ENCODE measurements at places on chromosomes 6 and 20.

DNA sequence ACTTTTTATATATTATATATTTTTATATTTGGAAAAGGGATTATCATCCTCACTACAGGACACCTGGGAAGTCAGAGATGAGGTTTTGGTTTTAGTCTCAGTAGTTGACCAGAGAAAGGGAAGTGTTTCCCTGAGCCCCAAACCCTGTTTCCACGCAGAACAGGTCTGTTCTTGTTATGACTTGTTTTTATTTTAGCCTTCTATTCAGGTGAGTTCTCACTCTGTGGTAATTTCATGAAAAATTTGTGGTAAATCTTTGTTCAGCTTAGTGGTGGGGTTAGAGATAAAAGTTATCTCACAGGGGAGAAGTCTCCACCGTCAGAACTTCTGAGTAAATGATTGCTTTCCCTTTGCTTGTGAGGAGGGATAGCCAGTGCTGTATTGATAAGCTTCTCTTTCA is 224.9 kb downstream of the FARS2 start:
- no peak for DNase-seq

GRCh38 chr6:29941916-29942274 is 437 bp upstream of the HLA-A start:
- no peak for DNase-seq

DNA sequence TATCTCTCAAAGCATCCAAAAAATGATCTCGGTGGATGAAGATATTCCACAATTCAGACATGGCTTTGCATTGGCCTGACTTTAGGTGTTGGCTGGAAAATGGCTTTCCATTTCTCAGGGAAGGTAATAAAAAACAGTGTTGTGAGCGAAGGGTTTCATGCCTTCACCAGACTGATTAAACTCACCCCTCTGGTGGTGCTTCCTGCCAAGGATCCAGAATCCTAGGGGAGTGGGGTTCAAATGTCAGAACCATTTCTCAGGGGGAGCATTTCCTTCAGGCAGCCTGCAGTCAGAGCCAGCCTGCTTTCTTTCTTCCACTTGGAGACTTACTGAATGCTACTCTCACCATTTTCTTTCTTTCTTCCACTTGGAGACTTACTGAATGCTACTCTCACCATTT is 45.7 kb upstream of the SMIM28 start:
- DNase-seq: no peak

DNA sequence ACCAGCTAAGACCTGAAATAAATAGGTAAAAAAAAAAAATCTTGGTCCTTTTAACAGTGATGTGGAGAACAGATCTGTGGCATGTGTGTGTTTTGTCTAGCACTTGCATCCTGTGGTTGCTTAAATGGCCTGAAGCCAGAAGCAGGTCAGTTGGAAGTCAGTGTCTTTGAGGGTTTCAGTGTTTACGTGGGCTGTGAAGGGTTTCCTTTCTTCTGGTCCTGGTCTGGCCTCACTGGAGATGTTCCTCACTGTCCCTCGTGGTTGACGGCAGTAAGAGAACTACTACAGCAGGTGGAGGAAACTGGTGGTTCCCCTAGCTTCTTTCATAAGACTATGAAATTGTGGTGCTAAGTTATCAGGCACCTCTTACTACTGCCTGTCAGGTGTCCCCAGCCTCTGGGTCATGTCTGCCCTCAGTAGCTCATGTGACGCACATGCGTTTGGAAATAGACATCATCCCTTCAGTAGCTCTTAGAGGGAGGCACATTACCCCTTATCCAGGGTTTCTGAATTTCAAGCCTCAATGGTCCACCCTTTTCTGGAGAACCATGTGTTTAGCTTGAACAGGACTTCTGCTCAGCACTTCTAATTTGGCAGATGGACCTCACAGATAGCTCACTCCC is 59.4 kb upstream of the SCP2D1 start:
- DNase-seq: no peak

DNA sequence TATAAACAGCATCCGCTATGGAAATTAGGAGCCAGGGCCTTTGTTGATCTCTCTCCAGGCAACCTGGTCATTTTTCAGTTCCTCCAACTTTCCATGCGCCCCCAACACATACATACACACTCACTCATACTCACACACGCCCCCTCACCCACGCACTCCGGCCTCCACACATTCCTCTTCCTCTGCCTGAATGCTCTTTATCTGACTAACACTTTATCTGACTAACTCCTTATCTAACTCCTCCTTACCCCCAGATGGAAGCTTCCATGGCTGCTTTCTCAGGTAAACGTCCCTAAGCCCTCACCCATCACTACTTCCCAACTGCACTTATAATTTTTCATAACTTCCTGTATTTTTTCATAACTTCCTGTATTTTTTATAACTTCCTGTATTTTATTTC is 17.4 kb downstream of the CASS4 start:
- peak; percentile 84 for DNase-seq

GRCh38 chr6:99276747-99277146 is 72.7 kb downstream of the FAXC start:
- DNase-seq: peak; percentile 24

- DNase-seq: peak; percentile 17
These were observed 11.1 kb upstream of the SLC16A10 start for GRCh38 chr6:111076024-111076695.

GRCh38 chr6:68296126-68296525 is 339.0 kb upstream of the ADGRB3 start:
- DNase-seq: no peak

DNA sequence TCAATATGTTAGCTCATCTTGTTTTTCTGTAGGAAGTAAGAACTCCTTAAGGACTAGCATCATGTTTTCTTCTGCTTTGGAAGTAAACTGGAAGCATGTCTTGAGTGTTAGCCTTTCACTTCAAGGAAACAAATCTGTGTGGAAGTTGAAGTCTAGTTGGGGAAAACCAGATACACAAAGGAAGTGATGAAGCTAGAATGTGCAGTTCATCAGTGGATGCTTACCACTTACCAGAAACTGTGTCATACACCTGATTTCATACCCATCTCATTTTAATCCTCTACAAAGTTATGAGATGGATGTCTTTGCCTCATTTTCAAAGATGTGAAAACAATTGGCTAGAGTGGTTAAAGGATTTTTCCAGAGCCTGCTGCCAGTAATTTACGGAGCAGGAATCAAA is 75.8 kb downstream of the TMEM170B start:
- DNase-seq: no peak

GRCh38 chr6:40946738-40947301 is 92.2 kb downstream of the UNC5CL start:
- peak; percentile 32 for DNase-seq

DNA sequence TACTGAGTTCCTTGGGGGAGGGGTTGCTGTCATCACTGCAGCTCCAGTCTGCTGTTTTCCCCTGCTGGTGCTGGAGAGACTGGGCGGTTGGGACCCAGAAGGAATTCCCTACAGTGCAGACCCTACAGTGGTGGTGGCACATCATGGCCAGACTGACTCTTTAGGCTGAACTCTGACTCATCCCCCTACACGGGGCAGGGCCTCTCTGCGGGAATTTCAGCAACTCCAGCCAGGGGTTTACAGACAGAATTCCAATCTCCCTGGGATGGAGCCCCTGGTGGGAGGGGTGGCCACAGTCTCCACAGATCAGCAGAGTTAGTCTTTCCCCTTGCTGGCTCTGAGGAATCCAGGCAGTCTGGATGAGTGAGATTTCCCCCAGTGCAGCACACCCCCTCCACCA is 46.9 kb upstream of the MAPK13 start:
- no peak for DNase-seq

- DNase-seq: peak; percentile 25
These were observed 98.3 kb downstream of the BMP7 start for GRCh38 chr20:57167971-57168701.

- no peak for DNase-seq
These were observed 76.6 kb downstream of the SOD2 start for GRCh38 chr6:159616456-159616855.

GRCh38 chr6:114377881-114378280 is 35.1 kb upstream of the HS3ST5 start:
- no peak for DNase-seq

DNA sequence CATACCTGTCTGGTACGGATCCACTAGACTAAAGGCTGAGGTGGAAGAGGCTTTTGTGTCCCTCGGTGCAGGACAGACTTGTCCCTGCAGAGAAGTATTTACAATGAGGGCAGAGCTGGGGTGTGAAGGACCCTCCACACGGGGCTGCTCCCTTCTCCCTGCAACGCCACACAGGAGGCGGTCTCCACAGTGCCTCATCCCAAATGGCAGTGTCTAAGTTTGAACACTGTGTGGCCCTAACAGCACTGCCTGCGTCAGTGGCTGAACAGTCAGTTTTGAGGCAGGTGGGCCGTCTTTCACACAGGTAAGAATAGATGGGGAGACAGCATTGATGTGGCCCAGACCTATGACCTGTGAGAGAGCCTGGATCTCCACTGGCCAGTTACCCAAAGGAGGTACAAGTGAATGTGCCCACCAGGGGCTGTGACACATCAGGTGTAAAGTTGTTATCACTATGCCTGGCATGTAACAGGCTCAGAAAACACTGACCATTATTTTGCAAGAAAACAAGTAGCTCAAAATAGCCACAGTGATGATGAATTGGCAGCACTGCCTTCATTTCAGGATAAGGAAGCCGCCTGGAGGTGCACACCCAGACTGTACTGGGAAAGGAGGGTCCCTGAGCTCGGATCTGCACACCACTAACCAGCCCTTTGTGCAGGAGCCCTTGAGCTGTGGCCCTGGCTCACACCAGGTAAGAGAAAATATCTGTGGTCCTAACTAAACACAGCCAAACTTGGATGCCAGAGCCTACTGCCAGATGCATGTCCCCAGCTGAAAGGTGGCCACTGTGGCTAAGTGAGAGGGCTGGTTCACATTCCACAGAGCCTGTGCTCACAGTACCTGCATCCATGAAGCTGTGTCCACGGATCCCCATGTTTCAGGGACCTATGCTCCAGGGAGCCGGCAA is 246.7 kb downstream of the DLL1 start:
- DNase-seq: no peak

- DNase-seq: no peak
These were observed 14.4 kb downstream of the DUSP22 start for GRCh38 chr6:306641-307061.

GRCh38 chr6:139368661-139369060 is 5.8 kb downstream of the CITED2 start:
- DNase-seq: no peak

DNA sequence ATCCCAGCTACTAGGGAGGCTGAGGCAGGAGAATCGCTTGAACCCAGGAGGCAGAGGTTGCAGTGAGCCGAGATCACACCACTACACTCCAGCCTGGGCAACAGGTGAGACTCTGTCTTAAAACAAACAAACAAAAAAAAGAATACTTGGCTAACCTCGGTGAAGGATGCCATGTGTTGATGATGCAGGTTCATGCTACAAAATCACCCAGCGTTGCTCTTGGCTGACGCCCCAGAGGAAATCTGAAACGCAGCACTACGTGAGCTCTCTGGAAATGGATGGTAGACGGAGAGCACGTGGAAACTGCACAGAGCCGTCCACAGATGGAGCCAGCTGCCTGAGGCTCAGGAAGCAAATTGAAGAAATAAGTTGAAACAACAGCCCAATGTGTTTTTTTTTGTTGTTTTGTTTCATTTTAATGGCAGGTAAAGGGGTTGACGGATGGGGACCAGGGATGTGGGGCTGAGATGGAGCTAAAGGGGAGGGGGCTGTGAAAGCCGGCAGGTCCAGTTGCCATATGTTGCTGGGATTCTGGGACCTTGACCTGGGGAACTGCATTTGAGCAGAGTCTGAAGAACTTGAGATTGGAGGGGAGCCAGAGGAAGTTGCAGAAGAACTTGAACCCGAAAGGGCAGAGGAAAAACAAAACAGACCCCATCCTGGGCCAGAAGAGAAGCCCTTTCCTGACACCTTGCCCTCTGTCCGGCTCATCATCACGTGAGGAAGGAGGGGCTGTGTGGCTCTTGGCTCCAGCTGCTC is 12.8 kb upstream of the MANBAL start:
- DNase-seq: peak; percentile 87

DNA sequence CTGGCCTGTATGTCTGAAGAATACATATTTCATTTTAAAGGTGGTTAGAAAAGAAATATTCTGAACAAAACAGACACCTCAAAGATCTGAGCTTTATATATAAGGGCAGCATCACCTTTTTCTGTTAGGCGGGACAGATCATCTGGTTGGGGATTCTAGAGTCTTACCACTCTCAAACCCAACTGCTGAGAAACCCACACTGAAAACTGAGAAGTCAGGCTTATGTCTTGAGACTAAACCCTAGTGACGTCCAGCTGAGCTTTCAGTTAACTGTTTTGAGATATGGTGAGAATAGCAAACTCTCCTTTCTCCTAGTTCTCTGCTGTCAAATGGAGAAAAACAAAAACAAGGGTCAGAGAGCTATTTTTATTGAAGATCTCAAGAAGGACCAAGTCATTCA is 63.7 kb upstream of the CCN6 start:
- DNase-seq: no peak

DNA sequence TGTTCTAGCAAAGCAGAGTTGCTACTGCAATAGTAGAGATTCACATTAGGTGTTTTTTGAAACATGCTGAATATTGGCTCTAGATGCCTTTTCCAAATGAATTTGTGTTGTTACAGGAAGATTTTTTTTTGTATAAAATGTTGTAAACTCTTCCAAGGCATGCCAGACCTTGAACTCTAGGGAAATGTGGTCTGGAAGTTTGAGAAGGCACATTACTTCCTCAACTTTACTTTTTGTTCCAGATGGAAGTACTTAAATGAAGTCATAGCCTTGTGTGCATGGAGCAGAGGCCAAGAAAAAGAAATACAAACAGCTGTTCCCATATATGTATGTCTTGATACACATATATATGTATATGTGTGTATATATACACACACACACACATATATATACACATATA is 585.7 kb upstream of the MARCKS start:
- DNase-seq: peak; percentile 3

GRCh38 chr6:165447141-165447540 is 137.7 kb upstream of the C6orf118 start:
- DNase-seq: no peak

DNA sequence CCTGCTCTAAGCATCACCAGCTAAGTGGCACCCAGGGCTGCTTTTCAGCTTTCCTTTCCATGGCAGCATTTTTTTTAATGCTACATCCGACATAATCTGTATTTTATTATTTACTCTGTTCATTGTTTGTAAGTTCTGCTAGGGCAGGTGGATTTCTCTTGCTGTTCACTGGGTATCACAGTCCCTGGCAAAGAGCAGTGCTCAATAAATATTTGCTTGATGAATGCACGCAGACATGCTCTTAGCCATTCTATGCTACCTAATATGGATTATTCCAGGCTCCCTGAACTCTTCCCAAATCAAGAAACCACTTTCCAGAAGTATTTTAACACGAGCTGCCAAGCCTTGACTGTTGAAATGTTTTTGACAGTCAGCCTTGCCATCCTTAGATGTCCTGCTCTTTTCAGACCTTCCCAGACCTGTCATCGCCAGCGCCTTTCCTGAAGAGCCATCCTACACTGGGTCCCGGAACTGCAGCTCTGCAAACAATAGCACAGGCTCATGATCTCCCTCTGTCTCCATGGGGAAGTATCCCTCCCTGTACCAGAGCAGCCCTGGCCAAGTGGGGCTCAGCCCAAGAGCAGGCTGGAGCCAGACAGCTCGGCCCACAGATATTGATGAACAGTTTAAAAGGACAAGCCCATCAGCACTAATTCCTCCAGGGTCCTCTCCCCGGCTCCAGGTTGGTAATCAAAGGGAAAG is 136.5 kb upstream of the CDH4 start:
- DNase-seq: no peak
